ENCODE measurements at places on chromosomes 2 and 18.

- no peak for DNase-seq
Observed at GRCh38 chr18:31039426-31039825, 3.1 kb downstream of the DSC3 start.

DNA sequence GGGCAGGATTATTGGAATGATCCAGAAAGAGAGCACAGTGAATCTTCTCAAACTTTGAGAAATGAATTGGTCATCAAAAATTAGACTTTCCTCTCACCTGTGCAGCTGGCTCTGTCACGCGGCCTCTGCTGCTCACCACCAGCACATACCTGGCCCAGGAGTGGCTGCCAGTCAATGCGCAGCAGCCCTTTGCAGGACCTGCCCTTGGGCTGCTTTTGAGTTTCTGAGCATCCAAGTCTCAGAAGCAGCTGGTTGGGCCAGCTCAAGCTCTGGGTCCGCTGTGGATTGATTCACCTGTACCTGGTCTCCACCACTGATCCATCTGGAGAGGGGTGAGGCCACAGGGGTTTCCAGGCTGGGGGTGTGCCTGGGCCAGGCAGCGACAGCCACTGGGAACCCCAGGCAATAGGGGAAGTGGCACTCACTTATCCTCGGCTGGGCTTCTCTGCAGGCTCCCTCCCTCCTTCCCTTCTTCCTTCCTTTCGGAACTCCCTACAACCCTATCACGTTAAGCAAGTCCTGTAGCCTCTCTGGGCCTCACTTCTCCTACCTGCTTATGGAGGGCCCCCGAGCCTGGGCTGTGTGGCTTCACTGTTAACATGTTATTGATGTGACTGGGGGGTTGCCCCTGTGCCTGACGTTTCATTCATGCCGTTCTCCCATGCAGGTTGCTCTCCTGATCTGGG, 48.1 kb downstream of the SH3BP4 start:
- no peak for DNase-seq

GRCh38 chr2:32450851-32451250, 94.0 kb downstream of the BIRC6 start:
- no peak for DNase-seq

DNA sequence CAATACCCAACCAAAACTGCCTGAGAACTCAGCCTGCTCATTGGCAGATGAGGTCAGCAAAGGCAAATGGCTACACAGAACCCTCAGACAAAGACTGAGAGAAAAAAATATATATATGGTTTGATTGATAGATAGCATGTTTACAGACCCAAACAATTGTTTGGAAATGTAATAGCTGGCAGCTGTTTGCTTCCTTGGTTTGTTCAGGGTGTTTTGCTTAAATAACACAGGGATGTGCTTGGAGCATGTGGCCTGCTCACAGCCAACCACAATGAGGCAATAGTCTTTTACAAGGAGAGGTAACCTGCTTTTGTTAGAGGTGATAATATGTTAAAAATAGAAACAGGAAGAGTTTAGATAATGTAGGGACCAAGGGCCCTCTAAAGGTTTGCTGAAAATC, 84.5 kb downstream of the PDK1 start:
- DNase-seq = no peak

DNA sequence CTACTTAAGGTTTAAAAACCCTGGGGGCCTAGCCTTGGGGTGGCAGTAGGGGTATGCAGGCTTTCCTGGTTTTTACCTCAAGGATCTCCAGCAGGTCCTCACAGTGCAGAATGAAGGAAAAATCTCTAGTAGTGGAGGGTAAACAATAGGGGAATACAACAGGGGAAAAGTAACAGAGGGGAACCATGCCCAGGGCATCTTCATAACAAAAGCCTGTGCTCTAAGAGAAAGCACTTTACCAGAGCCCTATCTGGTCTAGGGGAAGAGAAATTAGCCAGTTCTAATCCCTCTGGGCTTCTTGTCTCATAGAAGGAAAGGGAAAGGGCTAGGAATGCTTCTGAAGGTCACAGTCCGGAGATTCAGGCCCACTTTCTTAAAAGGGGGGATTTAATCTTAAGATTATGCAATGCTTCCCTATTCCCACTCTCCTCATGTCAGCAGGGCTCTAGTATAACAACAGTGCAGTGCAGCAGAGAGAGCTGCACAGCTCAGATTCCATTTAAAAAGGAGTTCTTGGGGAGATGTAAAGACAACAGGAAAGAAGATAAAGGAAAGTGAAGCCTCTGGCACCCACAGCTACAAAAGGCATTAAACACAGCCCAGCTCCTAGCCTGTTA, 149.0 kb upstream of the CYP1B1 start:
- no peak for DNase-seq

DNA sequence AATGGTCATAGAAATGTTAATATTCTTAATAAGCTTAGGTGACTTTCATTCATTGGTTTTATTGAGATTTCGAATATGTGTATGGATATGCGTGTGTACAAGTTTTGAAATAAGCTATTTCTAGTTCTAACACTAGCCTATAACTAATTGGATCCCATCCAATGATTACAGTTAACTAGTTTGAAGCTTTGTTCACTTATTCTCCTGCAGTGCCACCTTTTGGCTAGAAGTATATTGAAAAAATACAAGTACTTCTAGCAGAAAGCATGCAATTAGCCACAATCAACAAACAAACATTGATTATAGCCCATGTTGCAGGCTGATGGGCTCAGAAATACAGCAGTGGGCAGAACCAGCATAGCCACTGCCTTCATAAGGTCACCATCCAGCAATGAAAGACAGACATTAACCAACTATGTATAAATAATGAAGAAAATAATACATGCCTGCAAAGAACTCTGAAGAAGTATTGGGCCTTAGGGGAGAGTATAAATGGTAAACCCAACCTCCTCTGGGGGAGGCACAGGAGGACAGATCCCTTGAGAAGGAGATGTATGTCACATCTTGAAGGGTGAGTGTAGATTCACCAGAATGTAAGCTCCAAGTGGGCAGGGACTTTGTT, 5.1 kb upstream of the PIEZO2 start:
- peak; percentile 69 for DNase-seq

DNA sequence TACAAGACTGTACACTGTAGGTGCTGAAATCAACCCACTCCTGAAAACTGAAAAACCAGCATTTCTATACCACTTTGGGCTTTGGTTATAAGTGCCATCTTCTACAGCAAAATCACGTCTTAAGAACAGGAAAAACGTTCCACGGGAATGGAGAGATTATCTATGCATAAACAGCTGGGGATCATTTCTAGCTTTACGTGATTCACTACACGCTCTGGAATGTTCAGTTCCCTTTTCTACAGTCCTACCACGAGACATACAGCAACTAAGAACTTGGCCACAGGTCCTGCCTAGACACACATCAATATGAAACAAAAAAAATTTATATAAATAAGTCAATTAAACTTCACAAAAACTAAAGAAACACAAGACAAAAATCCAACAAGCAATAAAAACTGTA, 3.6 kb downstream of the CXCR4 start:
- DNase-seq = no peak

GRCh38 chr18:56386856-56387255, 251.5 kb downstream of the TXNL1 start:
- DNase-seq = no peak

- no peak for DNase-seq
Observed at GRCh38 chr2:144239306-144239705, 280.6 kb downstream of the ZEB2 start.

DNA sequence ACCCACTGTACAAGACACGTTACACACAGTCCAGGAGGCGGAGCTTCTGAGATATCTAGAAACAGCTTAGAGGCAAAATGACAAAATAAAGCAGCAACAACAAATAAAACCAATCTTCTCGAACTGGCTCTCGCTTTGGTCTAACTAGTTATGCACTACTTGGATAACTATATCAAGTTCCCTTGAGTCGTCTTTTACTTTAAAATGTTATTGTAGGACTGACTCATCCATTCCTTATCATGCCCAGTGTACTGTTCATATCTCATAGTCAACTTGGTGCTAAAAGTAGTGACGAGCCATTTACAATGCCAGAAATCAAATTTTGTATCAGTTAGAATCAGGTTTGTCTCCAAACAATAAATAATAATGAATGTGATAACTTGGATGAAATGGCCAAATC, 102.5 kb upstream of the SLC35G4 start:
- DNase-seq = no peak

GRCh38 chr2:221836095-221836494, 264.0 kb upstream of the EPHA4 start:
- no peak for DNase-seq

GRCh38 chr2:109454304-109454703, 159.5 kb downstream of the SEPTIN10 start:
- DNase-seq = no peak

- DNase-seq = no peak
Observed at GRCh38 chr2:99862566-99862965, 279.8 kb downstream of the AFF3 start.

DNA sequence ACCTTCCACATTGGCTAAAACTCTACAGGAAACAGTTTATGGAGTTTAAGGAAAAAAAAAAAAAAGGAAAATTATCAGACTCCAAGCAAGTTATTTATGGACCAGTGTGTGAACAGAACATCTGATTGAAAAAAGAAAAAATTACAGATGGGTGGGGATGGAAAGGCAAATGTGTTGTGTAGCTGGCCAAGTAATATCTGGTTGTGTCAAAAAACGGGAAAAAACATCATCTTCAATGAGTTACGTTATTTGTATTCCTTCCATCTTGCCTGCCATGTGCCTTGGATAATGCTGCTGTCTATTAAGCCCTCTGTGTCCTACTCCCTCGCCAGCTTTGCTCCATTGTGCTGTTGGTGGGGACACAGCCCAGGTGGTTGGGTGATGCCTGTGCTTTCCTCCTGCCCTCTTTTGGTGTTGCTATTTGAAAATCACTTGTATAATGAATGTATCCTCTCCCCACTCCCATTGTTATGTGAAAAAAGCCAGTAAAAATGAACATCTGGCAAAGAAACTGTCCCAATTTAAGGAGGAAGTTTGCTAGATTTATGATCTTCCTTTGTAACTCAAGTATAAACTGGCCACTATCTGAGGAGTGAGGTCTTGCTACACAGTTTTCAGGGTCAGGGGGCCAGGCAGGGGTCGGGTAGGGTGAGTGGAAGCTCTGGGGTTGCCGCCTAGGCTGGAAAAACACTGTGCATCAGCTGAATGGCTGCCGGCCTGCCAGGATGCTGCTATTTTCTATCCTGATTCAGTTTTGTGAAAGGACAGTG, 155.9 kb downstream of the FMNL2 start:
- no peak for DNase-seq

- DNase-seq = no peak
Observed at GRCh38 chr18:24611075-24611474, 150.6 kb downstream of the HRH4 start.

DNA sequence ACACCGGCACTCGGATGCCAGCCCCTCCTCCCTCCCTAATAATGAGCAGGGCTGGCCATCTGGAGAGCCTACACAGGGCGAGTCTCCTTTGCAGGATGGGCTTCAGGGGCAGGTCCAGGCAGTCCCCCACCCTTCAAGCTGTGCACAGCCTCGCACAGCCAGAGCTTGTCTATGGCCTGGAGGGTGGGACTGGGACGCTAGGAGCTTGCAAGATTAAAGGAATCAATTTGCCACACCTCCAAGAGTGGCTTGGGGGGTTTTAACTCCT, 43.9 kb upstream of the OTOF start:
- no peak for DNase-seq

DNA sequence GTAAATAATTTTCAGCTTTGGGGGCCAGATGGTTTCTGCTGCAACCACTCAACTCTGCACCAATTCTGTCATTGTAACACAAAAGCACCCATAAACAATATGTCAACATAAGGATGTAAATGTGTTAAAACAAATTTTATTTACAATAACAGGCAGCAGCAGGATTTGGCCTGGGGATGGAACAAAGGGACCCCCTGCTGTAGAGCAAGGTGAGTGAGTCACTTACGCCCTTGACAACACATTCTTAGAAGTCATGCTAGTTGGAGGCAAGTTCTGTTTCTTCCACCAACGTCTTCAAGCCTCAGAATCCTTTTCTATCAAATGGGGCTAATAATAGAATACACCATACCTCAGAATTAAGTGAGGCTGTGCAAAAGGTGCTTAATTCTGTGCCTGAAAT, 610.2 kb upstream of the SYT4 start:
- no peak for DNase-seq

DNA sequence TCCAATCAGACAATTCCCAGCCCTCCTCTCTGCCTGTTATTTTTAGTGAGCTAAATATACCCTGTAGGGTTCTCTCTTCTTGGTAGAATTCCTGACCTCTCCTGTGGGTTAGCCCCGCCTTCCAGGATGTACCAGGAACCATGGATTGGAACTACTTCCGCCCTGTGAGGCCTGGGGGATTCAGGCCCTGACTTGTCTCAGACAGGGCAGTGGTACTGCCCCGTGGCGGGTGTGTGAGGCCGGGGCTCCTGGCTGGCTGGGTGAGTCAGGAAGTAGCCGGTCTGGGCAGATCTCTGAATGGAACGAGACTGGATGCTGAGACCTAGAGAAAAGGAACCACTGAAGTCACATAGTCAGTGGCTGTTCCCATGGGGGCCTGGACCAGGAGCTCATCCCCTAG, 50.5 kb downstream of the DYSF start:
- DNase-seq = no peak

GRCh38 chr2:207334301-207334623, 168.5 kb upstream of the KLF7 start:
- DNase-seq = no peak

GRCh38 chr2:80863147-80863714, 558.7 kb upstream of the LRRTM1 start:
- DNase-seq = no peak

GRCh38 chr2:198874472-198874858, 583.3 kb downstream of the SATB2 start:
- DNase-seq = no peak

GRCh38 chr18:62717169-62717924, 2.0 kb downstream of the PHLPP1 start:
- DNase-seq = peak; percentile 44

- DNase-seq = no peak
Observed at GRCh38 chr2:43209204-43209717, 17.1 kb downstream of the ZFP36L2 start.

DNA sequence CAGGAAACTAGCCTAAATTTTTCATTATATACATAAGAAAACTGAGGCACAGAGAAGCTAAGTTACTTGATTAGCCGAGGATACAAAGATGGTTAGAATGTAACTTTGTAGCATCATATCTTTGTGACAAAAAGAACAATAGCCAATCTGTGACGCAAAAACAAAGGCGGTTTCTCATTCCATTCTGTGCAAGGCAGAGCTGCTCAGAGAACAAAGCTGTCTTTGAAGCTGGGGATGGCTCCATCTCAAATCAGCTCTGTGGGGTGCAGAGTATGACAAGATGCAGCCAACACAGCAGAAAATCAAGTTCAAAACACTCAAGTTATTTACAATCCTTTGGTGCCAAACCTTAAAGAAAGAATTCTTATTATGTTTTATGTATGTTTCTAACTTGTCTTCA, 81.9 kb upstream of the VWC2L start:
- DNase-seq = no peak

Data from A673 (cell line).